Osteocyte (in vitro differentiated cells): ENCODE measurements at places on chromosomes 2 and 18. TPM values are rescaled to one million over a fixed set of nuclear protein-coding genes. Genes with fewer than 3 reads are reported as not detected.

DNA sequence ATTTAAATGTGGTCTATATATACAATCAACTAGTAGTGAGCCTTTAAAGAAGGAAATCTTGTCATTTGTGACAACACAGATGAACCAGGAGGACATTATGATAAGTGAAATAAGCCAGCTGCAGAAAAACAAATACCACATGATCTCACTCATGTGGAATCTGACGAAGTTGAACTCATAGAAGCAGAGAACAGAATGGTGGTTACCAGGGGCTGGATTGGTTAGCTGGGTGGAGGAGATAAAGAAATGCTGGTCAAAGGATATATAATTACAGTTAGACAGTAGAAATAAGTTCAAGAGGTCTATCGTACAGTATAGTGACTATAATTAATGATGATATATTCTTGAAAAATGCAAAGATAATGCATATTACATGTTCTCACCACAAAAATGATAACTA, 267.9 kb downstream of the FBXO15 start:
- no peak for DNase-seq
- H3K4me3 ChIP-seq = no peak overlapping the region
- peaks cover 8% of the 10 kb centered on the region for H3K4me1 ChIP-seq
- no peaks in the 10 kb centered on the region for H3K36me3 ChIP-seq
- no peaks in the 10 kb centered on the region for H3K27me3 ChIP-seq

- no peaks in the 10 kb centered on the region for H3K36me3 ChIP-seq
- H3K4me3 ChIP-seq = no peak overlapping the region
- peaks cover 27% of the 10 kb centered on the region for H3K27me3 ChIP-seq
- DNase-seq = no peak
- no peak overlapping the region for H3K27ac ChIP-seq
Measured at GRCh38 chr2:85734015-85734414, 19.8 kb upstream of the ATOH8 start.

AP1S3 gene
- total RNA-seq = 3.1 and 3.5 TPM in 2 replicates

SPDYA gene
- total RNA-seq = 0.62 and 1.2 TPM in 2 replicates

DNA sequence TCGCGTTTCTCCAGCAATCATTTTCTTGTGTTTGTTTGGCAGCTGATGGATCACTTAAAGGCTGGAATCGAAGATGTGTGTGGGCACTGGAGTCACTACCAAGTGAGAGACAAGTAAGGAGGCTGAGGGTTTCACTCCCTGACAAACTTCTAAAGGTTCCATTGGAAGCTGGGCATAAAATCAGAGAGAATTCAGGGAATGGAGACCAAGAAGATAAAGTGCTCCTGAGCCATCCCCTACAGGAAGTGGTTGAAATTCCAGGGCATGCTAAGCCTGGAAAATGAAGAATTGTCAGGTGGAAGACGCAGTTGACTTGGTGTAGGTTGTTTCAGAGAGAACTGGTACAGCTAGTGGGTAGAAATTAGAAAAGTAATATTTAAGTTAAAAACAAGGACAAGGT, 39.1 kb downstream of the SLC9A4 start:
- H3K4me1 ChIP-seq = peaks cover 22% of the 10 kb centered on the region
- no peak overlapping the region for H3K4me3 ChIP-seq
- DNase-seq = no peak
- no peaks in the 10 kb centered on the region for H3K36me3 ChIP-seq

- no peaks in the 10 kb centered on the region for H3K27me3 ChIP-seq
- H3K27ac ChIP-seq = peak overlapping the region; percentile 64
- peak; percentile 80 for DNase-seq
- H3K36me3 ChIP-seq = peaks cover 54% of the 10 kb centered on the region
- H3K4me3 ChIP-seq = no peak overlapping the region
Measured at GRCh38 chr2:74887445-74887951, 53.6 kb downstream of the HK2 start.

- DNase-seq = no peak
- H3K4me3 ChIP-seq = no peak overlapping the region
- H3K27ac ChIP-seq = no peak overlapping the region
- H3K4me1 ChIP-seq = no peaks in the 10 kb centered on the region
Measured at GRCh38 chr2:15765686-15766302, 174.1 kb downstream of the DDX1 start.

- peaks cover 19% of the 10 kb centered on the region for H3K27me3 ChIP-seq
- no peak overlapping the region for H3K27ac ChIP-seq
- no peaks in the 10 kb centered on the region for H3K36me3 ChIP-seq
- H3K4me1 ChIP-seq = no peaks in the 10 kb centered on the region
- no peak overlapping the region for H3K4me3 ChIP-seq
Measured at GRCh38 chr2:105926960-105927678, 182.4 kb downstream of the NCK2 start.
